Psoas muscle (tissue), 8 donors: ENCODE measurements at places on chromosomes 5 and 9. TPM values are rescaled to one million over a fixed set of nuclear protein-coding genes. Genes with fewer than 3 reads are reported as not detected.

Gene SLC6A7
- not detected for total RNA-seq

Gene LURAP1L
- 1.8 TPM for total RNA-seq

GRCh38 chr5:180804129-180804618, 1.6 kb upstream of the MGAT1 start:
- peaks cover 18% of the 10 kb centered on the region for H3K36me3 ChIP-seq
- H3K4me3 ChIP-seq, result peak overlapping the region; percentile 100
- H3K27ac ChIP-seq, result peak overlapping the region; percentile 99
- peaks cover 89% of the 10 kb centered on the region for H3K4me1 ChIP-seq
- H3K27me3 ChIP-seq, result no peaks in the 10 kb centered on the region
- no peak for DNase-seq

DNA sequence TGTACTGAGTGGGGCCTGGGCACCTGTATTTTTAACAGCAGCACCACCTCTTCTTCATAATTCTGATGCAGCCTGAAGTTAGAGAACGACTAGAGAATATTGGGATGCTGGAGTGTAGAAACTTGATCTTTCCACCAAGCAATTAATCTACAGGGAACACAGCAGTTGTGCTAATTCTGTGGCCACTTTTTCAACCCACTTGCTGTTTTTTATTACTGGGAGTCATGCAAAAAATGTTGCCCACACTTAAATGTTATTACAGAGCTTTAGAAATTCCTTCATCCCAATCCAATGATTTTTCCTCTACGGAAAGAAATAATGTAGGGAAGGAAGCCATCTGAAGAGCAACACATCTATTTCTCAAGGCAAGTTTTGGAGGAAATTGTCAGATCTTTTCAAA, 190.9 kb upstream of the TUT7 start:
- no peak overlapping the region for H3K4me3 ChIP-seq
- H3K27me3 ChIP-seq, result no peaks in the 10 kb centered on the region
- H3K27ac ChIP-seq, result no peak overlapping the region
- H3K36me3 ChIP-seq, result no peaks in the 10 kb centered on the region

Gene PCDHA3
- total RNA-seq, result not detected

- no peaks in the 10 kb centered on the region for H3K36me3 ChIP-seq
- peak overlapping the region; percentile 90 for H3K27ac ChIP-seq
- H3K27me3 ChIP-seq, result no peaks in the 10 kb centered on the region
- H3K4me3 ChIP-seq, result peak overlapping the region; percentile 91
Measured at GRCh38 chr5:123035918-123036390, 571 bp downstream of the PPIC start.

DNA sequence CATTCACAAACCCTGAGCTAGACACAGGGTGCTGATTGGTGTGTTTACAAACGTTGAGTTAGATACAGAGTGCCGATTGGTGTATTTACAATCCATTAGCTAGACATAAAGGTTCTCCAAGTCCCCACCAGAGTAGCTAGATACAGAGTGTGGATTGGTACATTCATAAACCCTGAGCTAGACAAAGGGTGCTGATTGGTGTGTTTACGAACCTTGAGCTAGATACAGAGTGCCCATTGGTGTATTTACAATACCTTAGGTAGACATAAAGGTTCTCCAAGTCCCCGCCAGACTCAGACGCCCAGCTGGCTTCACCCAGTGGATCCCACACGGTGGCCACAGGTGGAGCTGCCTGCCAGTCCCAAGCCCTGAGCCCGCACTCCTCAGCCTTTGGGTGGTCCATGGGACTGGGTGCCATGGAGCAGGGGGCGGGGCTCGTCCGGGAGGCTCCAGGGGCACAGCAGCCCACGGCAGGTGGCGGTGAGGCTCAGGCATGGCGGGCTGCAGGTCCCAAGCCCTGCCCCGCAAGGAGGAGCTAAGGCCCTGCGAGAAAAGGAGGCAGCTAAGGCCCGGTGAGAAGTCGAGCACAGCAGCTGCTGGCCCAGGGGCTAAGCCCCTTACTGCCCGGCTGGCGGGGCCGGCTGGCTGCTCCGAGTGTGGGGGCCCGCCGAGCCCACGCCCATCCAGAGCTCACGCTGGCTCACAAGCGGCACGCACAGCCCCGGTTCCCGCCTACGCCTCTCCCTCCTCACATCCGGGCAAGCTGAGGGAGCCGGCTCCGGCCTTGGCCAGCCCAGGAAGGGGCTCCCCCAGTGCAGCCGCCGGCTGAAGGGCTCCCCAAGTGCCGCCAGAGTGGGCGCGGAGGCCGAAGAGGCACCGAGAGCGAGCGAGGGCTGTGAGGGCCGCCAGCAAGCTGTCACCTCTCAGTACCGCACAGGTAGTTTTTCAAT, 1039.2 kb upstream of the CDH9 start:
- H3K36me3 ChIP-seq, result no peaks in the 10 kb centered on the region
- no peaks in the 10 kb centered on the region for H3K27me3 ChIP-seq
- DNase-seq, result no peak
- H3K4me1 ChIP-seq, result no peaks in the 10 kb centered on the region
- no peak overlapping the region for H3K4me3 ChIP-seq

DNA sequence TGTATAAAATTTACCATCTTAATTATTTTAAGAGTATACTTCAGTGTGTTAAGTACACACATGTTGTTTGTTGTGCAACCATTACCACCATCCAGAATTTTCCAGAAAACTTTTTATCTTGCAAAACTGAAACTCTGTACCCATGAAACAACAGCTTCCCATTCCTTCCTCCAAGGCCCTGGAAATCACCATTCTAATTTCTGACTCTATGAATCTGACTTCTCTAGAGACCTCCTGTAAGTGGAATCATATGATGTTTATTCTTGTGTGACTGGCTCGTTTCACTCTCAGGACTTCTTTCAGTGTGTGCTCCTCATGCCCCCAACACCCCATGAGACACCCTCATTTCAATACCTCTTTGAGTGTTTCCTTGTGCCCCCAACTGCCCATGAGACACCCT, 60.4 kb upstream of the COL15A1 start:
- no peak overlapping the region for H3K27ac ChIP-seq
- DNase-seq, result no peak
- H3K36me3 ChIP-seq, result no peaks in the 10 kb centered on the region
- H3K4me3 ChIP-seq, result no peak overlapping the region

DNA sequence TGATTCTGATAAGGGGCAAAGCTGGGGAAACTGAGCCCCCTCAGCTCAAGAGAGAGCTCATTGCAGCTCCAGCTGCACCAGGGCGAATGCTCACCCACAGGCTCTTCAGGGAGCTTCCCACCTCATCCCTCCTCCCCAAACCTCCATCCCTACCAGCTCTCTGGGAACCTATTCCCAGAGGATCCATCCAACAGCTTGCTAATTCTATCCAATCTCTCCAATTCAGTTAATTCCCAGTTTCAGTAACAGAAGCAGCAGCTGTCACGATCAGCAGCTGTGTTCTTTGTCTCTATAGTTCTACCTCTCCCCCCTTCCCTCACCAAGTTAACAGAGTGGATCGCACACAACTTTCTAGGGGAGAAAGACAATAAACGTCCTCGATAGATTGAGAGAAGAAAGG, 135.5 kb upstream of the EFNA5 start:
- H3K4me3 ChIP-seq, result no peak overlapping the region
- H3K4me1 ChIP-seq, result no peaks in the 10 kb centered on the region
- no peak for DNase-seq
- no peaks in the 10 kb centered on the region for H3K27me3 ChIP-seq
- no peaks in the 10 kb centered on the region for H3K36me3 ChIP-seq

DNA sequence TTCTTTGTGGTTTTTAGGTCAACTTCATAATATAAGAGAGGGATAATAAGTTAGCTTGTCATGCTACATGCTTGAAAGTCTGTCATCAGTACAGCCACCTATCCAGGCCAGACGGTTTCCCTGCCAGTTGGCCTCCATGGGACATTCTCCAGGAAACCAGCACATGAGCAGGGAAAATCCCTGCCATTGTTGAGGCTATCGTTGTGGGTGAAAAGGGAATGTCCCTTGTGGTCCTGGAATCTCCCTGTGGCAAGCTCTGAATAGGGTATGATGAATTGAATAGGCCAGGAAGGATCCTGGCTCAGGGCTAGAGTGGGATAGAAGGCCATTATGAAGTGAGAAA, 12.3 kb downstream of the F2RL1 start:
- H3K4me3 ChIP-seq, result no peak overlapping the region
- no peak overlapping the region for H3K27ac ChIP-seq
- H3K4me1 ChIP-seq, result no peaks in the 10 kb centered on the region
- H3K27me3 ChIP-seq, result no peaks in the 10 kb centered on the region

GRCh38 chr5:58138791-58139190, 321.1 kb downstream of the PLK2 start:
- no peaks in the 10 kb centered on the region for H3K27me3 ChIP-seq
- H3K36me3 ChIP-seq, result no peaks in the 10 kb centered on the region
- H3K4me1 ChIP-seq, result peaks cover 3% of the 10 kb centered on the region

Gene CBY3
- not detected for total RNA-seq

Gene GPR150
- 0.29 TPM for total RNA-seq

Gene SLC36A1
- 12.2 TPM for total RNA-seq

- no peak for DNase-seq
- H3K27ac ChIP-seq, result no peak overlapping the region
- no peaks in the 10 kb centered on the region for H3K27me3 ChIP-seq
- H3K4me3 ChIP-seq, result no peak overlapping the region
- H3K4me1 ChIP-seq, result no peaks in the 10 kb centered on the region
- H3K36me3 ChIP-seq, result no peaks in the 10 kb centered on the region
Measured at GRCh38 chr9:114652776-114653555, 4.6 kb downstream of the TEX53 start.

- H3K27ac ChIP-seq, result no peak overlapping the region
- no peaks in the 10 kb centered on the region for H3K4me1 ChIP-seq
- H3K4me3 ChIP-seq, result no peak overlapping the region
- no peaks in the 10 kb centered on the region for H3K27me3 ChIP-seq
Measured at GRCh38 chr5:148615644-148616275, 38.6 kb downstream of the HTR4 start.

Gene KLHL3
- total RNA-seq, result 2.7 TPM

DNA sequence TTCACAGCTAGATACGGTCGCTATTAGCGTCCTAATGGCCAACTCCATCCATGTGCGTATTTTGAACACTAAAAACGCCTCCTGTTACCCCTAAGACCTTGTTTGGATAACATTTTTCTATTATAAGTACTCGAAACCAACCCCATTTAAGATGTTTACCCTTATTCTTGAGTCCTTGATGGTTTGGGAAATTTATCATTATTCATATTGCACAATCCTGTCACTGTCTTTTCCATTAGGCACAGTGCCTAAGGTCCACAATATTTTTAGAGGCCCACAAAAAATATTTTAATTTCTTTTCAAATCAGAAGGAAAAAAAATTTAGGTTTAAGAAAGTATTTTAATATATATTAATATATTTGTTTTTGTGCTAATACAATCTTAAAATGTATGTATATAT, 1.3 kb upstream of the LIFR start:
- H3K36me3 ChIP-seq, result no peaks in the 10 kb centered on the region
- H3K27me3 ChIP-seq, result no peaks in the 10 kb centered on the region
- DNase-seq, result no peak
- peak overlapping the region; percentile 96 for H3K27ac ChIP-seq

Gene LECT2
- not detected for total RNA-seq

Gene IRX2
- total RNA-seq, result not detected

Gene ASTN2
- 10.3 TPM for total RNA-seq

- H3K4me3 ChIP-seq, result no peak overlapping the region
- H3K27me3 ChIP-seq, result no peaks in the 10 kb centered on the region
- no peak overlapping the region for H3K27ac ChIP-seq
- H3K4me1 ChIP-seq, result peaks cover 25% of the 10 kb centered on the region
- DNase-seq, result no peak
Measured at GRCh38 chr5:61465066-61465465, 133.0 kb downstream of the ZSWIM6 start.

DNA sequence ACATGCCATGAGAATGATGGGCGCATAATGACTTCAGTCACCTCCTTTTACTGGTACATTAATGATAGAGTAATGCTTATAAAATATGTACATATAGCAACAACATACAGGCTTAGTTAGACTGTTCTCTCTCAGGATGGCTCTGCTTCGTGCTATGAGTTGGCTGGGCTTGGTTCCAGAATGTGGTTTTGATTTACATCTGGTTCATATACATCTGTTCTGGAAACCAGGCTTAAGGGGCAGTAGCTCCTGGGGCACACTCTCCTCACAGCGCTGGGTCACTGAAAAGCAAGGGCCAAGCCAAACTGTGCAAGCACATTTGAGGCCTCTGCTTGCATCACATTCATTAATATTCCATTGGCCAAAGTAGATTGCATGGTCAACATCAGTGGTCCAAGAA, 44.9 kb downstream of the PCSK1 start:
- H3K4me1 ChIP-seq, result peaks cover 3% of the 10 kb centered on the region
- DNase-seq, result no peak
- H3K27ac ChIP-seq, result no peak overlapping the region
- H3K27me3 ChIP-seq, result no peaks in the 10 kb centered on the region

Gene IRX1
- total RNA-seq, result not detected

DNA sequence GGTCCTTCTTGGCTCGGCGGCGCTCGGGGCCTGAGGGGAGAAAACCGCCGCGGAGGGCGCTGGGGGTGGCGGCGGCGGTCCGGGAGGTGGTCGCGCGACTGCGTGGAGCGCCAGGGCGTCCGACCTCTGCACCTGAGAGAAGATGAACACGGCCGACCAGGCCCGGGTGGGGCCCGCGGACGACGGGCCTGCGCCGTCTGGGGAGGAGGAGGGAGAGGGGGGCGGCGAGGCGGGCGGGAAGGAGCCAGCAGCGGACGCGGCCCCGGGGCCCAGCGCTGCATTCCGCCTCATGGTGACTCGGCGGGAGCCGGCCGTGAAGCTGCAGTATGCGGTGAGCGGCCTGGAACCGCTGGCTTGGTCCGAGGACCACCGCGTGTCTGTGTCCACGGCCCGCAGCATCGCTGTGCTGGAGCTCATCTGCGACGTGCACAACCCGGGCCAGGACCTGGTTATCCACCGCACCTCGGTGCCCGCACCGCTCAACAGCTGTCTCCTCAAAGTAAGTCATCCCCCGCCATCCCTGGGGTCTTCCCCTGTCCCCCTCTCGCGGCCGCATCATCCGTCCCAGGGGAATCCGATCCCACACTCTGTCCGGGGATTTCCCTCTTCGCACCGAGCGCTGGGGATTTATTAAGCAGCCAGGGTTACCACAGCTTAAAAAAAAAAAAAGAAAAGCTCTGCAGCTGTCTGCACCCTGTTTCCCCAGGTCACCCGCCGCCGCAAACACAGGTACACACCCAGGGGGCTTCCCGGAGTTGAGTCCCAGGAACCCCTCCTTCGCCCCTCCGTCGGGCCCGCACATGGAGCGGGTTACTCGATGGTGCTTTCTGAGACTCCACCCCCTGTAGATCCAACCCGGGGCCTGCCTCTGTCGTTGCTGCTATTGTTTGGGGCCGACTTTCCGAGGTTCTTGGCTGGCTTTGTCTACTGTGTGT, at the start of gene GTF3C4:
Gene GTF3C4 (plus strand): TSS at position 8 of the 935 bp plus-strand sequence. CDS start 135 bp downstream, at position 143.
- no peaks in the 10 kb centered on the region for H3K36me3 ChIP-seq
- H3K27me3 ChIP-seq, result no peaks in the 10 kb centered on the region
- peak within 1 kb of the TSS; percentile 99 for H3K4me3 ChIP-seq
- DNase-seq, result peak; percentile 92

DNA sequence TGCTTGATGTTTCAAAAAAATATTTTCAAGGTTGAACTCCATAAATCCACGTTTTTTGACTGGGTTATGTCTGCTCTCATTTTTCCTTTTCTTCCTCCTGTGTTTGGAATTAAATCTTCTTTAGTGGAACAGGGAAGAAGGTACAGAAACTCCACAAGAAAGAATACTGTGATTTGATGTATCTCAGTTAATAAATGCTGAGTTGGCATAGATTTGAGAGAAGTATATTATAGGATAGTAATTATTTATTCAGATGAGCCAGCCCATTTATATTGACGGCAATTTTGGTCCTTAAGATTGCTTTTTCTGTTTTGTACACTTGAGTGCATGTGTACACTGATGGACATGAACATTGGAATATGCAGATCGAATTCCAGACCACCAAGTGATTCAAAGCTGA, 481.4 kb downstream of the PSAT1 start:
- H3K4me3 ChIP-seq, result no peak overlapping the region
- H3K27ac ChIP-seq, result no peak overlapping the region
- no peaks in the 10 kb centered on the region for H3K36me3 ChIP-seq
- H3K27me3 ChIP-seq, result no peaks in the 10 kb centered on the region

Gene SOHLH1
- total RNA-seq, result not detected

Gene PTGES2
- total RNA-seq, result 122 TPM
